ENCODE measurements at places on chromosomes 6 and 20.

DNA sequence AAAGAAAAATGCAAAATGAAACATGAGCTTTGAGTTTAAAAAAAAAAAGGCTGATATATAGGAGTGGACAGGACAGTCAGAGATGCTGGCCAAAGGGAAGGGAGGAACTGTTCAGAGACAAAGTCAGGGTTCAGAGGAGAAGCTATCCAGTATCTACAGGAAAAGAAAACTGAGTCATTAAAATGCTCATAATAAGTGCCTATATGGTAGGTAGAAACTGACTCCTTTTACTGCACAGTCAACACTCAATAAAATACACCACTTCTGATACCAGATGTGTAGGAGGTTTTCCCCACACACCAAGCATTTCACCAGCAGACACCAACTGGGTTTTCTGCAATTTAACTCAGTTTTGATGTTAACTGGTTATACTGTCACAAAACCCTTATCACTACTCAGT, 32.9 kb downstream of the FRK start:
- no peak for DNase-seq

GRCh38 chr6:154453329-154453728, 57.2 kb downstream of the CNKSR3 start:
- no peak for DNase-seq

- no peak for DNase-seq
These were observed 8.5 kb upstream of the REPS1 start for GRCh38 chr6:138996524-138996923.

GRCh38 chr6:28729501-28730402, 194.0 kb downstream of the TRIM27 start:
- DNase-seq = no peak

DNA sequence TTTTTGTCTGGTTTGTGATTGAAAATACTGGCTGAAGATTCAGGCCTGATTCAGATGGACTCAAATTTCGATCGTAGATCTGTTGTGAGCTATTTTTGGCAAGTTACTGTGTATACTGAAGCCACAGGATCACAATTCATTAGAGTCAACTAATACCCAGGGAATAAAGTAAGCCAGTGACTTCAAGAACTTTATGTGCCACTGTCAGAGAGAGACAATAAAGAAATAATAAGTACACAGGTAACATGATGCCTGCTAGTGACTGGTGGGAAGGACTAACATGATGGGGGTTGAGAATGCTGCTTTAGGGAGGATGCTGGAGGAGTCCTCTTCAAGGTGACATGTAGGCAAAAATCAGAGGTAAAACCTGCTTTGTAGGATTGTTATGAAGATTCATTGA, 215.9 kb downstream of the DOK5 start:
- no peak for DNase-seq

- DNase-seq = no peak
These were observed 48.4 kb downstream of the RIOK1 start for GRCh38 chr6:7438011-7438410.

DNA sequence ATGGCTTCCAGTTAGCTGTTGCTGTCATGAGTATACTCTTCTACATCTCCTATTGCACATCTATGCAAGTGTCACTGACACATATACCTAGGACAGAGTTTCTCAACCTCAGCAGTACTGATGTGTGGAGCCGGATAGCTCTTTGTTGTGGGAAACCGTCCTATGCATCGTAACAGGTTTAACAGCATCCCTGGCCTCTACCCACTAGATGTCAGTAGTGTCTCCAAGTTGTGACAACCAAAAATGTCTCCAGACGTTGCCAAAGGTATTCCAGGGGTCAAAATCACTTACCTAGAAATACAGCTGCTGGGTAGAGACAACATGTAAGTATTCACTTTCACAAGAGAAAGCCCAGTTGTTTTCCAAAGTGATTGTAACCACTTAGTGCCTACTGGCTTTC, 637.6 kb downstream of the RNF144B start:
- no peak for DNase-seq

DNA sequence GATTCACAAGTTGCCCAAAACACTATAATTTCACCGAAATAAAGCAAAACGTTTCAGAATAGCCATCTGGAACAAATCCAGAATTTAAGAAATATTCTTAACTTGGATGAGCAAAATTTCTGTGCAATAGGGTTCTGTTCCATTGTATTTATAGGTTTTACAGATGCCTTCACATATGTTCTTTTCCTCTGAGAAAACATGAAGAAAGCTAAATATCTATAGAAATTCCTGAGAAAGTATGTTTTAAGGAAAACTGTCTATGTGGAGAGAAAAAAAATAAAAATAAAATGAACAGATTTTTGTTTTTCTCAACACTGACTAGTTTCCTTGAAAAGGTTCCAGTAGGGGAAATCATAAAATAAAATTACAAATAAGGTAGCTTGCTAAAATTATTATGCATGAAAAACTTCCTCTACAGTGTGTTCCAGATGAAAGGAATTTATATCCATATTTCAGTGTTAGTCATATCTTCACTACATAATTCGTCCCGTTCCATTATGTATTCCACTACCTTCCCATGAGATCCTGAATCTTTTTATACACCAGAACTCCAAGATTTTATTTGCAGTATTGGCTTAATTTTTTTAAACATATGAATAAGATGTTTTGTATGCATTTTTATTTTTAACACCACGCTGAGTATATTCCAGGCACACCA, 42.4 kb upstream of the TMX4 start:
- no peak for DNase-seq

GRCh38 chr20:10067321-10067720, 32.5 kb downstream of the ANKEF1 start:
- no peak for DNase-seq

DNA sequence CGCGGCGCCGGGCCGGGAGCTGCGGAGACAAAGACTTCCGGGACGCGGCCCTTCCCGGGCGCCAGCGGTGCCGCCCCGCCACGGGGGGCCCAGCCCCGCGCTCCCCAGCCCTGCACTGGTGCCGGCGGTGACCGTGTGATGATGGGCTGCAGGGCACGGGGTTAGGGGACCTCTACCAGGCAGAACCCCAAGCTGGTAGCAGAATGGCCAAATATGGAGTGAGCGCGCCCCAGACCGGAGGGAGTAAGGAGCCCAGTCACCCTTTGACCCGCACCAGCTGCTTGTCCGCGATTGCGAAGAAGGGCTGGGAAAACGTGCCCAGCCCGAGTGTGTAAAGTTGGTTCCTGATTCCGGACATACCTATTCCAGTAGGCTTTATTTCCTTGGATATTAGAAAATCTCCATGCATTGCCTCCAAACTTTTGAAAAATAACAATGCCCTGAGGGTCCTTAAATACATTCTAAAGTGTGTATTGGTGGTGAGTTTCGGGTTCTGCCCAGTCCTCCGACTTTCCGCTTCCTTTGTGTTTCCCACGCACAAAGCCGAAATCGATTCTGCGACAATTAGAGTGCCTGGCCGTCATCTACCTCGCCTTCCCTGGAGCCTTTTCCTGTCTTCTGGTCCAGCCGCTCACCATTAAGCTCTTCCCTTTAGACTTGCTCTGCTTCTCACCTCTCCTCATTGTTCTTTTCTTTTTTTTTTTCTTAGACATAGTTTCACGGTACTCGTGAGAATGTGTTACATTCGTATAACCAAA, 1.1 kb downstream of the ABRACL start:
- peak; percentile 2 for DNase-seq

- DNase-seq = peak; percentile 85
These were observed 53.3 kb upstream of the EPB41L1 start for GRCh38 chr20:36101192-36101591.

DNA sequence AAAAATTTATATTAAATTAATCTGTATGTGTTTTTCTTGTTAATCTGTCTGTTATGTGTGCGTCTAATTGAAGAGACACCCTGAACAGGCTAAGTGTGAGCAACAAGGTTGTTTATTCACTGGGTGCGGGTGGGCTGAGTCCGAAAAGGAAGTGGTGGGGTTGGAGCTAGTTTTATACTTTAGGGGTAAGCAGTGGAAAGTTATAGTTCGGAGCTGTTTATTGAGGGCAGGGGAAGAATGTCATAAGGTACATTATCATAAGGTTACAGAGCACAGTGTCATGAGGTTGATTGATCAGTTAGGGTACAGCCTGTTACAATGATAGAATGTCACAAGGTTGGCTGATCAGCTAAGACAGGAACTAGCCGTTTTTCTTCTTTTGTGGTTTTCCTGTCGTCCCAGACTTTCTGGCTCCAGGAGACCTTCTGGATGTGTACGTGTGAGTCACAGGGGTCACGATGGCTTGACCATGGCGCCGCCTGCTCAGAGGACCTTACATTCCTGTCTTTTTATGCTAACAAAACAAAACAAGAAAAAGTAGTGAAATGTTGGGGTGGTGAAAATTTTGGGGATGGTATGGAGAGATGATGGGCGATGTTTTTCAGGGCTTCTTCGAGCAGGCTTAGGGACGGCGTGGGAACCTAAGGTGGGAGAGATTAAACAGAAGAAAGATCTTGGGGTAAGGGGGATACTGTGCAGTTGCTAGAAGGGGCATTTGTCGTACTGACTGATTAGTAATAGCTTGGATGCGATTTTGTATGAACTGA, 754.0 kb upstream of the ADGRB3 start:
- no peak for DNase-seq

DNA sequence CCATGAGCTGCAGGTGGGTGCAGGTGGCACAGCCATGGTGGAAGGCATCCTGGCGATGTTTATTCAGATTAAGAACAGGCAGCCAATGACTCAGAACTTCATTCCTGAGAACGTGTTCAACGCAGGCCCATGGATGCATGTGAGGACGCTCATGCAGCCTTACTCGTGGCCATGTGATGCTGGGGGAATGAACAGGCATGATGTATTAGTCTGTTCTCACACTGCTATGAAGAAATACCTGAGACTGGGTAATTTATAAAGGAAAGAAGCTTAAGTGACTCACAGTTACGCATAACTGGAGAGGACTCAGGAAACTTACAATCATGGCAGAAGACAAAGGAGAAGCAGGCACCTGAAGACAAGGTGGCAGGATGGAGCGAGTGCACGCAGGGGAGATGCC, 146.6 kb downstream of the RNASET2 start:
- no peak for DNase-seq

GRCh38 chr6:111171577-111172400, 84.5 kb downstream of the SLC16A10 start:
- no peak for DNase-seq

DNA sequence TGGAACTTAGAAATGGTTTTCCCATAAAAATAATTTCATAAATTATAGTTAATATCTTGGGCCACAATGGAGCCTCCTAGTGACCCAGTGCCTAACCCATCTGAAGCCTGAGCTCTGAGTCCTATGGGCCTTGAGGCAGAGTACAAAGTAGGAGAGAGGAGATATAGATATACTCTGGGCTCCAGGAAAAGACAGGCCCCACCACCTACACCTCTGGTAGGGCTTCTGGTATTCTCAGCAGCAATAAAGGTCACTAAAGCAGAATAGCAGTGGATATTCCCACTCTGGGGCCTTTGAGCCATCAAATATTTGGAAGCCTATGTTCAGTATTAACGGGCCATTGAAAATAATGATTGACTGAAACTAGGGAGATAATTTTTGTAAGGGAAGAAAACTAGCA, 24.1 kb downstream of the CYP39A1 start:
- no peak for DNase-seq

- no peak for DNase-seq
These were observed 48.5 kb downstream of the SLC22A1 start for GRCh38 chr6:160170018-160170680.

DNA sequence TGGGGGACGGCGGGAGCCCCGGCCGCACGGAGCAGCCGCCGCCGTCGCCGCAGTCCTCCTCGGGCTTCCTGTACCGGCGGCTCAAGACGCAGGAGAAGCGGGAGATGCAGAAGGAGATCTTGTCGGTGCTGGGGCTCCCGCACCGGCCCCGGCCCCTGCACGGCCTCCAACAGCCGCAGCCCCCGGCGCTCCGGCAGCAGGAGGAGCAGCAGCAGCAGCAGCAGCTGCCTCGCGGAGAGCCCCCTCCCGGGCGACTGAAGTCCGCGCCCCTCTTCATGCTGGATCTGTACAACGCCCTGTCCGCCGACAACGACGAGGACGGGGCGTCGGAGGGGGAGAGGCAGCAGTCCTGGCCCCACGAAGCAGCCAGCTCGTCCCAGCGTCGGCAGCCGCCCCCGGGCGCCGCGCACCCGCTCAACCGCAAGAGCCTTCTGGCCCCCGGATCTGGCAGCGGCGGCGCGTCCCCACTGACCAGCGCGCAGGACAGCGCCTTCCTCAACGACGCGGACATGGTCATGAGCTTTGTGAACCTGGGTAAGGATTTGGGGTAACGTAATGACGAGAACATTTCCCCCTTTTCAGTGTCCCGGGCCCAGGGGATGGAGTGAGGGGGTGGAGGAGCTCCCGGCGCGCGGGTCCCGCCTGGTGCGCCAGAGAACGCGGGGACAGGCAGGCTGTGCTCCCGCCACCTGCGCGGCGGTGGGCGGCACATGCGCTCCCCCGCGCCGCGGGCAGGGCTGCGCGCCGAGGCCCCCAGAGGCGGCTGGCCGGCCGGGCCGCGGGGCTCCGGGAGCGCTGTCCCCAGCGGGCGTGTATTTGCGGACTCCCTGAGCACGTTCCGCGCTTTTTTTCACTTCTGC, 1.4 kb downstream of the BMP6 start:
- no peak for DNase-seq

DNA sequence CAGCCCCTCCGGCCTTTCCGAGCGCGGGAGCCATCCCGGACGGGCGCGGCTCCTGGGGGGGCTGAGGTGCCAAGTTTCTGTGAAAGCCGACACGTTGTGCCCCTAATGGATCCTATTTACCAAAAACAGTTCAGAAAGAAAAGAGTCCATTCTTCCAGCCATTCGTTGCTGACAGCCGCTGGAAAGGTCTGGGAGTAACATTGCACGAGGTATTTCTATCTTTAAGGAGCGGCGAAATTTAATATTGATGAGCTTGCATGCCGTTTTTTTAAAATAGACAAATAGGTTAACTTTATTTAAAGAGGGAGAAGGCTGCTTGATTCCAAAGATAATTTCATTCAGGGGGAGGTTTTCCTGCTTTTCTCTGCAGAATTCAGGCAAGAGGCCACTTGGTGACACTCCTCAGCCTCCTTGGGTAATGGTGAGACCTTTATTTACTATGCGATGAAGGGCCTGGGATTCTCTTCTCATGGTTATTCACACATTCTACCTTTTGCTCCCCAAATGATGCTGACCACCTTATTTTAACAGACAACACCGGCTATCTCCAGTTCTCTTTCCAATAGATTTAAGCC, 988 bp downstream of the TIAM2 start:
- no peak for DNase-seq

DNA sequence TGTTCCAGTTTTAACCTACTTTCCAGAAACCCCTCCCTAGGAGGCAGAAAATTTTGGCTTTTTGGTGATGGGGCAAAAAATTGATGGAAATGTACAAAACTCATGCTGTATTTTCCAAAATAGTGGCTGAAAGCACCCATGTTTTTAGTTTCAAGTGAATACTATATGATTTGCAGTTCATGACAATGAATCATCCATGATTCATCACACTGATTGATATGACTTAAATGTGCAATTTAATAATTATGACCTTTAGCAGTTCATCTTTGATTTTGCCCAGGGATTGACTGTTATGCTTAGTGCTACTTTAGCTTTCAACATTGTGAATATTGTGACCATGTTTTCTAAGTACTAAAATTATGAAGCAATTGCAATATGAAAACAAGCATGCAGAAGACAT, 478.7 kb downstream of the HTR1B start:
- DNase-seq = no peak

Measured in NCI-H510A (cell line).